Fibroblast of lung (primary cell): ENCODE measurements at places on chromosomes 11 and 22. TPM values are rescaled to one million over a fixed set of nuclear protein-coding genes. Genes with fewer than 3 reads are reported as not detected.

DNA sequence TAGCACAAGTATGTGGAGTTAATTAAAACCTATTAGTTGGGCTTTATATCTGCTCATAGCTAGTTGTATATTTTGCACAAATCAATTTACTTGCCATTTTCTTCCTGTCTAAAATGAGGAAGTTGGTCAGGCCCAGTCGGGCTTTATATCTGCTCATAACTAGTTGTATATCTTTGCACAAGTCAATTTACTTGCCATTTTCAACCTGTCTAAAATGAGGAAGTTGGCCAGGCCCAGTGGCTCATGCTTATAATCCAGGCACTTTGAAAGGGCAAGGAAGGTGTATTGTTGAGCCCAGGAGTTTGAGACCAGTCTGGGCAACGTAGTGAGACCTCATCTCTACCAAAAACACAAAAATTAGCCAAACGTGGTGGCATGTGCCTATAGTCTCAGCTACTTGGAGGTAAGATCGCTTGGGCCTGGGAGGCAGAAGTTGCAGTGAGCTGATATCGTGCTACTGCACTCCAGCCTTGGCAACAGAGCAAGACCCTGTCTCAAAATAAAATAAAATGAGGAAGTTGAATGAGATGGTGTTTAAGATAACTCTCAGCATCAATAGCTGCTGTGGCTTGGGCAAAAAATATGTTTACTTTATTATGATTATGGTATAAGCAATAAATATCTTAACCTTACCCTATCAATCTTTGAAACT lies 1558.6 kb upstream of the RAG2 start:
- H3K4me1 ChIP-seq = no peaks in the 10 kb centered on the region
- H3K27ac ChIP-seq = no peak overlapping the region
- H3K4me3 ChIP-seq = no peak overlapping the region

- DNase-seq = no peak
- H3K27ac ChIP-seq = no peak overlapping the region
- H3K4me3 ChIP-seq = no peak overlapping the region
- no peaks in the 10 kb centered on the region for H3K4me1 ChIP-seq
Observed at GRCh38 chr11:9099617-9100016, 8.2 kb upstream of the SCUBE2 start.

- H3K27me3 ChIP-seq = peaks cover 4% of the 10 kb centered on the region
- H3K27ac ChIP-seq = no peak overlapping the region
- H3K4me3 ChIP-seq = peak overlapping the region; percentile 32
- no peaks in the 10 kb centered on the region for H3K36me3 ChIP-seq
- peaks cover 4% of the 10 kb centered on the region for H3K4me1 ChIP-seq
- peak; percentile 75 for DNase-seq
Observed at GRCh38 chr11:107018902-107019493, 722 bp upstream of the GUCY1A2 start.

NXPE1 gene
- total RNA-seq = not detected in 2 replicates

ELFN2 gene
- under 0.01 TPM in 2 replicates for total RNA-seq

DNA sequence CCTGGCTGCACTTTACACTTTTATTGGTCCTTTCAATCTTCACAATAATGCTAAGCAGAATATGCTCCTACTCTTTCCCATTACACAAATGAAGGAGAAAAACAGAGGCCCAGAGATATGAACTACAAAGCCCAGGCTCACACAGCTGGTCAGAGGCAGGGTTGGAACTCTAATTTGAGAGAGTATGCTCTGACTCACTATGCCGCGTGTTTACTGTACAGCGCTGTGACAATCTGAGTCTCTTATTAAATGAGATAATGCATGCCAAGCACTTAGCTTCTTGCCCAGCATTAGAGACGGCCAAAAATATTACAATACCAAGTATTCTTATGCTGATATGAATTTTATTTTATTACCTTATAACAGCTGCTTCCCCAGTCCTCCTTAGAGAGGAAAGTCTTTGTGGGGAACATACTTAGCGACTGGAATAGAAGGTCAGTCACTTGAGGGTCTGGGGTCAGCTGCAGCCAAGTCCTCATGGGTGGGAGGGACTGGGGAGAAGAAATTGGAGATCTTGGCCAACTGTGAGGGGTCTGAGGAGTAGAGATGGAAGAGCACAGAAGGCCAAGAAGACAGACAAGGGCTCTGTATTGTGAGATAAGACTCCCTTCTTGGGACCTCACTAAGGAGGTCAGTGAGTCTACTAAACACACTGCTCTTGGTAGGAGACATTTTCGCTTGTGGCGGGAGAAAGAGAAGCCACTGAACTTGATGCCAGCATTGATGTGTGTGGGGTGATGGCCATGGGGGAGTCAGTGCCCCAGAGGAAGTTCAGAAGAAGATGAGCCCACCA lies 150.8 kb upstream of the TIMP3 start:
- H3K27me3 ChIP-seq = peaks cover 2% of the 10 kb centered on the region
- peaks cover 2% of the 10 kb centered on the region for H3K4me1 ChIP-seq
- no peaks in the 10 kb centered on the region for H3K36me3 ChIP-seq
- H3K27ac ChIP-seq = peak overlapping the region; percentile 10
- H3K4me3 ChIP-seq = no peak overlapping the region

MUC6 gene
- not detected in 2 replicates for total RNA-seq

- H3K4me1 ChIP-seq = no peaks in the 10 kb centered on the region
- H3K4me3 ChIP-seq = no peak overlapping the region
- no peaks in the 10 kb centered on the region for H3K27me3 ChIP-seq
- H3K36me3 ChIP-seq = no peaks in the 10 kb centered on the region
- no peak for DNase-seq
Observed at GRCh38 chr11:113865873-113866272, 9.5 kb downstream of the USP28 start.

MCM5 gene
- 7.2 and 13.4 TPM in 2 replicates for total RNA-seq

DNA sequence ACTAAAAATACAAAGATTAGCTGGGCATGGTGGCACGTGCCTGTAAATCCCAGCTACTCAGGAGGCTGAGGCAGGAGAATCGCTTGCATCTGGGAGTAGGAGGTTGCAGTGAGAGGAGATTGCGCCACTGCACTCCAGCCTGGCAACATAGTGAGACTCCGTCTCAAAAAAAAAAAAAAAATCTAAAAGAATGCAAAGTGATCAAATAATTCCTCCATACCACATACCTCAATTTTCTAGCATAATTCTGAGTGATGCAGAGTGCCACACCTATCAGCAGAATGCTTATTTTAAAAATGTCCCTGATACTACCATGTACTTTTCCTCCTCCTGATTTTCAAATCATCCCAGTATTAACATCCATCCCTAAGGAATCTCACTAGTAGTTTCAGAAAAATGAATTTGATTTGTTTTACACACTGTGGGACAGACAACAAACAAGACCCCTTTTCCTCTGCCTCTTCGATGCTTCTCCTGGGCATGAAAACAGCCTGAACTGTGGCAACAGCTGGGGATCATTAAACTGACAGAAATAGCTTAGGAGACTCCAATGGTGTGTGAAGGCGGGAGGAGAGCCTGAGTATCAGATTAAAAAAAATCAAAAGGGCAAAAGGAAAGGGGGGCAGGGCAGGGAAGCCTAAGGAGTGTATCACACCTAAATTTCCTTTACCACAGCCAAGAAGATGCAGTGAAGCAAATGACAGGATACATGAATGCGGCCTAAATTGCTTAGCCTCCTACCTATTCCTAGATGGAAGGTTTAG lies 114.7 kb downstream of the SGSM3 start:
- no peak overlapping the region for H3K4me3 ChIP-seq
- peaks cover 18% of the 10 kb centered on the region for H3K4me1 ChIP-seq
- peak overlapping the region; percentile 49 for H3K27ac ChIP-seq

FAT3 gene
- total RNA-seq = 5.9 and 16.2 TPM in 2 replicates

DNA sequence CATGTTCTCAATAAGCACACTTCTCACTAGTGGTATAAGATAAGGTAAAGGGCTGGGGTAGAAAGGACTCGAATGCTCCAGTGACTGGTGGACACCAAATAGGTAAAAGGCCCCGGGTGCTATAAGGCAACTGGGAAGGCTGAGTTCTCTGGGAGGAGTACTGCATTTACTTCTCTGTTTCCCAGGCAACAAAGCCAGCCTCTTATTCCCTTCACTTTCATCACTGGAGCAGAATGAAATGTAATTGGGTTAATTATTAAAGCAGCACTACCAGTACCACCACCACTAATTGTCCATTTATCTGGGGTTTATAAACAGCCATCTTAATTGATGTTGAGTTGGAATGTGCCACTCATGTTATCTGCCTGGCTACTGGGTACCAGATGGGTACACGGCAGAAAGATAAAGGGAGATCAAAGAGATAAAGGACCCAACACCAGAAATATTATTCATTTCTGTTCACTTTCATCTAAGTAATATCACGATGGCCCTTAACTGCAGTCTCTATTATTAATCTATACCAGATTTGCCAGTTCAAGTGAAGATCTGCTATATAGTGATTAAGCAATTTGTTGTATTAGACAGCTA lies 94.4 kb upstream of the CHRM4 start:
- H3K36me3 ChIP-seq = peaks cover 1% of the 10 kb centered on the region
- H3K27me3 ChIP-seq = no peaks in the 10 kb centered on the region
- H3K4me3 ChIP-seq = no peak overlapping the region
- DNase-seq = no peak
- no peaks in the 10 kb centered on the region for H3K4me1 ChIP-seq

DNA sequence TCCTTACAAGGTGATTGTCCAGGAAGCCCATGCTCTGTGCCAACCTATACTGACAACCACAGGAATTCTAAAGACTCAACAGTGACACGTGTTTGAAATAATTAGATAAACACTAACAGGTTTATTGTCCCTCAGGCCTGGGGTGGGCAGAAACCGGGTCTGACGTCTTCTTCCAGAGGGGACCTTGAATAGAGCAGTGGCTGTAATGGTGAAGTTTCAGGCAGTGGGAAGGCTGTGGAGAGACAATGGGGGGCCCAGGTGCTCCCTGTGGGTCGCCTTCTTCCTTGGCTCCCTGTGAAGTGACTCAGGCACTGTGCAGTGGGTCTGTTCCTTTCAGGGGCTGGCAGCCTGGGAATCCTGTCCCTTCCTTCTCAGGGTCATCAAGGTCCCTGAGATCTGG lies 54.6 kb downstream of the OTOG start:
- H3K4me3 ChIP-seq = no peak overlapping the region
- no peak for DNase-seq
- H3K27ac ChIP-seq = no peak overlapping the region
- no peaks in the 10 kb centered on the region for H3K4me1 ChIP-seq

GRCh38 chr11:59291228-59291627 lies 67.5 kb upstream of the OR5AN1 start:
- no peaks in the 10 kb centered on the region for H3K36me3 ChIP-seq
- no peak overlapping the region for H3K27ac ChIP-seq
- DNase-seq = no peak
- no peaks in the 10 kb centered on the region for H3K4me1 ChIP-seq
- H3K4me3 ChIP-seq = no peak overlapping the region

DNA sequence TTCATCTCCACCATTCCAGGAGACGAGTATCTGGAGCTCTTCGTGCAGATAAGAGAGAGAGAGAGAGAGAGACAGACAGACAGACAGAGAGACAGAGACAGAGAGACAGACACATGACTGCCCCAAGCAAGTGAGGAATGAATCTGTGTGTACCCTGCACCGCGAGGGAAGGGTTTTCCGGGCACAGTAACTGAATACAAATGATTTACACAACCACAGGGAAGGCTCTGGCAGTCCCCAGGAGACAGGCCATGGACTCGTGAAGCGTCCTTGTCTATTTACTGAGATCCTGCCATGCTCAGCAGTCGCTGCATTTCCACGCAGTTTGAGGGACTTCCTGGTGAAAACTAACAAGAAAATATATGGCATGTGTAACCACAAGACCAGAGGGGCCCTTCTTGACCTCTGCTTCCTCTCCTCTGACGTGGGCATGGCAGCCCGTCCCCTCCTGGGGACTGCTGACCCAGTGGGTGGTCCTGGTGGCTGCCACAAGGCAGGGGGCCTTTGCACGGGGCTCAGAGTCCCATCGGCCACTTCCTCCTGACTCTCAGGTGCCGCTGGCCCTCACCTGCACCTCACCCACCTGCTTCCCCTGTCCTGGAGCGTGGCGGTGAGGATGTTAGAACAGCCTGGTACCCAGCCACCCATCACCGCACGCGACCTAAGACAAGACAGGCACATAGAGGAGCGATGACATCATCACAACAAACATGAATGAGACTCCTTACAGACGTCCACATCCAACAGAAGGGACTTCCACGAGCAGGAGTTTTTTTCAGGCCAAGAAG lies 75.9 kb downstream of the PHF21B start:
- H3K27me3 ChIP-seq = no peaks in the 10 kb centered on the region
- H3K27ac ChIP-seq = no peak overlapping the region
- no peaks in the 10 kb centered on the region for H3K4me1 ChIP-seq

- H3K4me1 ChIP-seq = no peaks in the 10 kb centered on the region
- no peak overlapping the region for H3K4me3 ChIP-seq
- no peaks in the 10 kb centered on the region for H3K36me3 ChIP-seq
- no peak overlapping the region for H3K27ac ChIP-seq
Observed at GRCh38 chr11:134742224-134742612, 330.2 kb upstream of the B3GAT1 start.

GRCh38 chr22:48506506-48507145 lies 1321.0 kb downstream of the BRD1 start:
- H3K27ac ChIP-seq = no peak overlapping the region
- no peak overlapping the region for H3K4me3 ChIP-seq
- H3K27me3 ChIP-seq = no peaks in the 10 kb centered on the region
- no peaks in the 10 kb centered on the region for H3K36me3 ChIP-seq

GRCh38 chr22:45136594-45136993 lies 27.1 kb upstream of the NUP50 start:
- H3K27me3 ChIP-seq = no peaks in the 10 kb centered on the region
- H3K27ac ChIP-seq = no peak overlapping the region

- no peak overlapping the region for H3K27ac ChIP-seq
- no peaks in the 10 kb centered on the region for H3K36me3 ChIP-seq
- no peaks in the 10 kb centered on the region for H3K4me1 ChIP-seq
- DNase-seq = no peak
Observed at GRCh38 chr11:20627701-20628100, 28.3 kb downstream of the SLC6A5 start.

DNA sequence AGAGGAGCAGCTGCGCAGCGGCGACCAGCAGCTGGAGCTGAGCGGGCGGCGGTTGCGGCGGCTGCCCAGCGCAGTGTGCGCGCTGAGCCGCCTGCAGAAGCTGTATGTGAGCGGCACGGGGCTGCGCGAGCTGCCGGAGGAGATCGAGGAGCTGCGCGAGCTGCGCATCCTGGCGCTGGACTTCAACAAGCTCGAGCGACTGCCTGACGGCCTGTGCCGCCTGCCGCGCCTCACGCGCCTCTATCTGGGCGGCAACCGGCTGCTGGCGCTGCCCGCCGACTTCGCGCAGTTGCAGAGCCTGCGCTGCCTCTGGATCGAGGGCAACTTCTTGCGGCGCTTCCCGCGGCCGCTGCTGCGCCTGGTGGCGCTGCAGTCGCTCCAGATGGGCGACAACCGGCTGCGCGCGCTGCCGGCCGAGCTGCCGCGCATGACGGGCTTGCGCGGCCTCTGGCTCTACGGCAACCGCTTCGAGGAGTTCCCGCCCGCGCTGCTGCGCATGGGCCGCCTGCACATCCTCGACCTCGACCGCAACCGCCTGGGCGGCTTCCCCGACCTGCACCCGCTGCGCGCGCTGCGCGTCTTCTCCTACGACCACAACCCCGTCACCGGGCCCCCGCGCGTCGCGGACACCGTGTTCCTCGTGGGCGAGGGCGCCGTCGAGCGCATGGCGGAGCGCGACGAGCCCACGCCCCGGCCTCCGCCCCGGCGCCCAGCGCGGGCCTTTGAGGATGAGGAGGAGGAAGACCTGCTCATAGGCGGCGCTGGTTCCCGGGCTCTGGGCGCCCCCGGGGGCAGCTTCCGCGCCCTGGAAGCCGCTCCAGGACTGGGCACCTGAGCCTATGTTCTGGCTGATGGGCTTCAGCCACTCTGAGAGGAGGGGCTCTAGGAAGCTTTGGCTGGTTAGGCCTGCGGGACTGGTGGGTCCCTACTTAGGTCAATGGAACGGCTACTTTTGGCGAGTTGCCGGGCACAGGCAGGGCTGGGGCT lies 787 bp downstream of the LRRC10B start:
- H3K4me3 ChIP-seq = no peak overlapping the region
- no peak overlapping the region for H3K27ac ChIP-seq
- DNase-seq = peak; percentile 73
- H3K36me3 ChIP-seq = no peaks in the 10 kb centered on the region

TEX12 gene
- 0.17 TPM in 1 of 2 replicates, not detected in the other for total RNA-seq
